ENCODE measurements at places on chromosomes 11 and 22.

DNA sequence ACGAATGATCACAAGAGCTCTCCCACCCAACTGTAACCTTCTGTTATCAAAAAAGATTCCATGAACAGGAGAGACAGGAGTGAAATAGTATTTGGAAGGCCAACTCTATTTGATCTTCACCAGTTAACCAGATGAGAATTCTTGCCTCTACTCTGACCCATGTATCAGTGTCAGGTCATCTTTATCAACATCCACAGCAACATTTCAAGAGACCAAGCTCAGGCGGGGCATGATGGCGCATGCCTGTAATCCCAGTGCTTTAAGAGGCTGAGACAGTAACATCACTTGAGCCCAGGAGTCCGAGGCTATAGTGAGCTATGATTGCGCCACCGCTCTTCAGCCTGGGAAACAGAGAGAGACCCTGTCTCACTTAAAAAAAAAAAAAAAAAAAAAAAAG, 62.3 kb downstream of the GAB2 start:
- DNase-seq = no peak

DNA sequence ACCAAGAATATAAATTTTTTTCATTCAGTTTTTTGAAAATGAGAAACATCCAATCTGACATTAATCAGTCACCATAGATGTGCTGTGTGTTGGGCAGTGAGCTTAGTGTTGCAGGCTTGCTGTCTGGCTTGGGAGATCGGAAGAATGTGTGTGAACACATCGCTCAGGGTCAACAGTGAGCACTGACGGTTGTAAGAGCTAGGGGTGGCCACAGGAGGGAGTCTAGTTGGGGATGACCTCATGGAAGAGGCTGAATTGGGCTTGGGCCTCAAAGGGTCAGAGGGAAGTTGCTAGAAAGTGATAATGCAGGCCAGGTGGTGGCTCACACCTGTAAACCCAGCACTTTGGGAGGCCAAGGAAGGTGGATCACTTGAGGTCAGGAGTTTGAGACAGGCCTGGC, 375.4 kb downstream of the DDX10 start:
- no peak for DNase-seq

DNA sequence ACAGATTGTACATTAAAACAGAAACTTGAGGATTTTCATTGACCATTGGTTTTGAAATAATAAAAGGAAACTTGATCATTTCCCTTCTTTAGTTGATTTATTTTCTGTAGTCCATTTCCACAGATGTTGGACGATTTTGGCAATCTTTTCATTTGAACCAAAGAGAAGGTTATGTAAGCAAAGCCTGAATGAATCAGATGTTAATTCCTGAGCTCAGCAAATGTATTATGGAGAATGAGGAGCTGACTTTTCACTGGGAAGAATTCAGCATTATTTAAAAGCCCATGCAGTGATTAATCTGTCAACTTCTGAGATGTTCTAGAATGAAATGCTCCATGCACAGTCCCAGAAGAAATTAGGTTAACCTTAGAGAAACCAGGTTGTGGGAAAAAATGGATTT, 29.0 kb downstream of the ELMOD1 start:
- DNase-seq = no peak

DNA sequence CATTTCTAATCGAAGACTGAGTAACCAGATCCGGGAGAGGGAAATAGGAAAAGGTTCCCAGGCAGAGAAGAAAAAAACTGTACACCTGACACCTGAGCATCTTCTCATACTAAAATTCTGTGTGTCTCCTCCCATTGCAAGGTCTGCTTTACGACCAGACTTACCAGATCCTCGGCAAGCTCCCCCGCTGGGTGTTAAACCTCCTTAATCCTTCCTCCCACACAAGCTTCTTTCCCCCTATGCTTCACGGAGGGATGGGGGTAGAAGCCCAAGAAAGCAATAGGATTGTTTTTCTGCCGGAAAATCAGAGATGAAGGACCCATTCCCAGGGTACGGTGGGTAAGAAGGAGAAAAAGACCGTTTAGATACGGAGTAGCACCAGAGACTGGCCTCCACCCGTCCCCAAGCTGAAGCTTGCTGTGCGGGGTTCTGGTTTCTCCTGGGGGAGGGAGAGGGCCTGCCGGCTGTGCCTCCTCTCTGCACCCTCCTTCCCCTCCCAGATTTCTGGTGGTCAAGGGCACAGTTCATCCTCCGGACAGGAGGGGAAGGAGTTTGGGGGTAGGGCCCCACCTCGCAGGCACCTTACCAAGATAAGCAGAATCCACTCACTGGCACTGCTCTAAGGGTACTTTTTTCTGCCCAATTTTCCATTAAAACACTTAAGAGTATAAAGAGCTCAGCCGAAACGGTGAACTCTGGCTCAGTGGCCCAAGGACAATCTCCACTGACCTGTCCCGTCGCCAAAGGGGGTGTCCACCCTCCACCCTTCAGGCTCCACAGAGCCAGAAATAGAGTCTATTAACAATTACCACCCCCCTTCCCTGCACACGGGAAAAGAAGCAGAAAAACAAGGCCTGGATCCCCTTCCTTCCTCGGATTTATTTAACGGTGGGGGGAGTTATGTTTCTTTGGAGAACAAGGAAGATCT, 1.2 kb downstream of the TOB2 start:
- DNase-seq = peak; percentile 13

- no peak for DNase-seq
Observed at GRCh38 chr11:64357446-64357845, 1.5 kb upstream of the RPS6KA4 start.

GRCh38 chr22:17576470-17576869, 13.2 kb downstream of the SLC25A18 start:
- no peak for DNase-seq

- no peak for DNase-seq
Observed at GRCh38 chr11:18100926-18101656, 4.8 kb downstream of the SAAL1 start.

GRCh38 chr11:105618343-105618955, 8.6 kb downstream of the GRIA4 start:
- no peak for DNase-seq

DNA sequence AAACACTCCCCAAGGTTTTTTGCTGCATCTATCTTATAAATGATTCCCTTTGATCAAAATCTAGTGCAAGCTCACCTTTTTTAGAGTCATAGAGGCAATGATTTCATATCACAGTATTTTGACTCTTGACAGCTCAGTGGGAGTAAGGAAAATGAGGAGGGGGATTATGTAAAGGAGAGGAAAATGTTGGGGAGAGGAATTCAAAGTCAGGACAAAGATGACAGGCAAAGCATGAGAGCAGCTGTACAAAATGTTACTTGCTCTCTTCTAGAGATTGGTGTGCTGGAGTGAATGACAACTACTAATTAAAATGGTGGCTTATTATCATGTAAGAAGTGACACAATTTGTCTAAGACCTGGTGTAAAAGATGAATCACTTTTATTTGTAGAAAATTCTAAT, 644.6 kb upstream of the CHORDC1 start:
- DNase-seq = no peak

DNA sequence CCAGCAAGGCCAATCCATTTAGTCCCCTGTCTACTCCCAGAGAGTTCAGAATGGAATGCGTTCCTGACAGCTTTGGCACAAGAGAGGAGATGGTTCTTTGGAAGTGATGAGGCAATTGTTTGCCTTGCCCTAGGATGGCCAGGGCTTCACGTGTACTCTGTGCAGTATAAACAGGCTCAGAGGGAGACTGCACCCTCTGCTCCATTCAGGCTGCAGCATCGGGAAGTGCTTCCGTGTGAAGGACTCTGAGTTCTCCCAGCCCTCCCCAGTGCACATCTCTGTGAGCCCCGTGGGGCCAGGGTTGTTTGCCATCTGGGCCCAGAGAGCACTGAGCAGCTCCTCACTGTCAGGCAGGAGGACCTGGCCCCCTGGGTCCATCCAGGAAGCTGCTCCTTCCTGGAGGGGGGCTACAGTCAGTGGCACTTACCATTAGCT, 215.3 kb upstream of the TBCEL start:
- DNase-seq = no peak

GRCh38 chr11:121421149-121421901, 30.8 kb upstream of the SORL1 start:
- no peak for DNase-seq

DNA sequence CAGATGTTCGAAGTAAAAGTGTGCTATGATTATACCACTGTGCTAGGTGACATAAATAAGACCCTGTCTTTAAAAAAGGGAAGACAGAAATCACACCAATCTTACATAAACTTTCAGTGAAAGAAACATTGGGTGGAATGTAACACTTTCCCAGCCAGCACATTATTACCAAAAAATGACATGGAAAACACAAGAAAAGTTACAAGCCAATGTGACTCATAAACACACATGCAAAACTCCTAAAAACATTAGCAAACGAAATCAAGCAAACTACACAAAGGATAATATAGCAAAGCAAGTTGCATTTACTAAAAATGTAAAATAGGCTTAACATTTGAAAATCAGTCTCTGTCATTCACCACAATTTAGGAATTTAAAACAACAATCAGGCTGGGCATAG, 47.0 kb downstream of the SBF2 start:
- DNase-seq = no peak

DNA sequence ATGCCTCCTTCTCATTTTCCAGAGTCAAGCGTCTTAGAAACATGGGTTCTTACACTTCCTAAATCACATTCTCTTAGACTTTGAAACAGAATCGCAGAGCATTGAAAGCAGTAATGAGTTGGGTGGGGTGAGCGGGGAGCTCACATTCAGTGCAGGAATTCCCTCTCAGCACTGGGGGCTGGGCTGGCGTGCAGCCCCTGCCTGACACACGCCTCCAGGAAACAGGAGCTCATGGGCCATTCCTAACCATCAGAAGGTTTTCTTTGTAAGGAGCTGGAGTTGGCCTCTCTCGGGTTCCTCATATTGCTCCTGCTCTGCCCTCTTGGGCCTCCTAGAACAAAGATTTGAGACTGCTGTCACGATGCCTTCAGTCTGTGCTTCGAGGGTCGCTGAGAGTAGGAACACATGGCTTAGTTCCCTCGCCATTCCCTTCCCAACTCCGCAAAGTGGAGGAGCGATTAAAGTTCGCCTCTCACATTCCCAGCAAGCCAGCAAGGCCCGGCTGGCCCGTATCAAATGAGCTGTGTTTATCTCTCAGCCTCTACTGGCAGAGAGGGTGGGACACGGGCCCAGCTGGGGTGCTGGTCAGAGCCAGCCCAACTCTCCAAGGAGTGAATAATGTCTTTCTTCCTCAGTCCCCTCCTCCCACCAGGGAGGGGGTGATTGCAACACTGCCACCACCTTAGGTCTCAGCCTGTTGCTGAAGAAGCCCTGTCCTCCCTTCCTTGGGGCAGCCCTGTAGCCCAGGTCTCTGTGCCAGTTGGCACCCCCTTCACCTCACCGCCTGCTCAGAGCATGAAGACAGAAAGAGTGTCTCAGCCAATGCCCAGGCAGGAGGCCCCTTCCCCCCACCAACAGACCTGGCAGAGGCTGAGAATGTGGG, 10.4 kb downstream of the CHRDL2 start:
- DNase-seq = no peak

DNA sequence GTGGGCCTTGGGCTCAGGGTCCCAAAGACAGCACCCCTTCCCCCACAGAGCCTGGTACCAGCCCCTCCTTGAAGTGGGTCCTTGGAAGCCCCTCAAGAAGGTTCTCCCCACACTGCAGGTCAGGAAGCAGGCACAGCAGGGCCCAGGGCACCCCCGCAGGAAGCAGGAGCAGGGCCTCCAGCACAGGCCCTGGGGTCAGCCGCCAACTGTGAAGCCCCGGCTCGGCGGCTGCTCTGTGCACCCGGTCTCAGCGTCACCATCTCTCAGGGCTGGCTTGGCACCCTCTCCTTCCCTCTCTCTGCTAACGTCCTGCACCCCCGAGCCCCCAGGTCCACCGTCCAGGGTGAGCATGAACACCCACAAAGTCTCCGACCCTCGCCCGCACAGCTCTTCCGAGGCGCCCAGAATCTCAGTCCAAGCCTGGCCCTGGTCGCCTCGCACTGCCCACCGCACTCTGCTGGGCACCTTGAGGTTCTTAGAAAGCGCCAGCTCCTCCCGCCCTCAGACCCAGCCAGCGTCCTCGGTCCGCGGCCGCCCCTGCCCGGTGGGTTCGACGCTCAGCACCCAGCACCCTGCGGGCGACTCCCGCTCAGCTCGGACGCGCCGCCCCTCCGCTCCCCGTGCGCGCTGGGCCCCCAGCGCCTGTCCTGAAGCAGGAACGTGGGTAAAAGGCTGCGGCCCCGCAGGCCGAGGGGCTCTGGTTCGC, 1.4 kb upstream of the SIGIRR start:
- no peak for DNase-seq

DNA sequence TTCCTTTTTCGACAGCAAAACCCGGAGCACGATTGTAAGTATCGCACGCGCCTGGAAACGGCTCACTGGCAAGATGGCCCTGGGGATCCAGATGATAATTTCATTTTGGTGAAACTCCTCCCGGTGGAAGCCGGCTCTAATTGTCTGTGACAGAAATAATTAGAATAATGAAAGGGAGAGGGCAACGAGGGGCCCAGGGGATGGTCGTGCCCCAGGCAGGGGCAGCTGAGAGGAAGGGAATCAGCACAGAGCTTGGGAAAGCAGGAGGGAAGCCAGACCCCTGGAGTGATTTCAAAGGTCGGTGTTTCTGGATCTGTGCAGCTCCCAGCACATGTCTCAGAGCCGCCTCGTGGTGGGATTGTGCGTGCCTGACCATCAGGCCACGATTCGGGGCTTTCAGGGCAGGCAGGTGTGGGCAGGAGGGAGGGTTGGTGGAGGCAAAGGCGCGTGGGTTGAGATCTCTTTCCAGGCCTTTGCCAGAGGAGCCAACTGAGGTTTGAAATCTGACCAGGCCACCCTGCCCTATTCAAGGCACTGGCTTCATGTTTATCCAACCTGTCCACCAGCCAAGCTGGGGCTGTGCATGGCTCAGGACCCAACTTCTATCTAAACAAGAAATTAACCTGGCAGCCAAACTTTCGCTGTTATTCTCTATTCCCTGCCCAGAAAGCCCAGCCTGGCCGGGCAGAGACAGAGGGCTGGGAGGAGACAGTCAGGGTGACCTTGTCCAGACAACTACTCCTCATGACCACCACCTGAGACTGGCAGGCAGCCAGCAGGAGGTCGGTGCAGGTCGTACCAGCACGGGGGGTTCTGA, 27.8 kb downstream of the ANO1 start:
- DNase-seq = no peak

DNA sequence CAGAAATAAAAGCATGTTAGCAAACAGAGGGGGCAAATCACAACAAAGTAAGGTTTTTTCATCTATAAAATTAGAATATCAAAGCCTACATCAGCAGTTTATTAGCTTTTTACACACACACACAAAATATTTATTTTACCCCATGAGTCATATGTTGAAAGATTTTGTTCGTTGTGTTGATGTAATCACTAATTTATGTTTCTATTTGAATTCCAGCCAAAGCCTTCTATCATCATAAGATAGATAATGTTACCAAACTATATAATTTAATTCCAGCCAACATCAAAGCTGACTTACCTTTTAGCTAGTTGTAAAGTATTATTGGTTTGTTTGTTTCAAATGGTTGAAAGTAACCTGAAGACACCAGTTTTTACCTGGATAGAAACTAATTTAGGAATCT, 458.0 kb upstream of the ARHGAP42 start:
- DNase-seq = no peak
